Caco-2 (cell line): ENCODE measurements at places on chromosomes 6 and 20. TPM values are rescaled to one million over a fixed set of nuclear protein-coding genes. Genes with fewer than 3 reads are reported as not detected.

Gene NEURL2
- total RNA-seq: 12.6 TPM in 2 replicates

Gene TRIM10
- 0.95 and 1.4 TPM in 2 replicates for total RNA-seq

- no peaks in the 10 kb centered on the region for H3K27me3 ChIP-seq
- H3K4me1 ChIP-seq: no peaks in the 10 kb centered on the region; the same call in 1 of the 2 replicates
- no peak overlapping the region for H3K27ac ChIP-seq
- H3K4me3 ChIP-seq: no peak overlapping the region
- DNase-seq: no peak
These were observed 113.0 kb downstream of the MANEA start for GRCh38 chr6:95690328-95690727.

- H3K36me3 ChIP-seq: no peaks in the 10 kb centered on the region
- no peaks in the 10 kb centered on the region for H3K4me1 ChIP-seq
- no peaks in the 10 kb centered on the region for H3K27me3 ChIP-seq
These were observed 51.1 kb upstream of the GPR6 start for GRCh38 chr6:109927052-109927451.

DNA sequence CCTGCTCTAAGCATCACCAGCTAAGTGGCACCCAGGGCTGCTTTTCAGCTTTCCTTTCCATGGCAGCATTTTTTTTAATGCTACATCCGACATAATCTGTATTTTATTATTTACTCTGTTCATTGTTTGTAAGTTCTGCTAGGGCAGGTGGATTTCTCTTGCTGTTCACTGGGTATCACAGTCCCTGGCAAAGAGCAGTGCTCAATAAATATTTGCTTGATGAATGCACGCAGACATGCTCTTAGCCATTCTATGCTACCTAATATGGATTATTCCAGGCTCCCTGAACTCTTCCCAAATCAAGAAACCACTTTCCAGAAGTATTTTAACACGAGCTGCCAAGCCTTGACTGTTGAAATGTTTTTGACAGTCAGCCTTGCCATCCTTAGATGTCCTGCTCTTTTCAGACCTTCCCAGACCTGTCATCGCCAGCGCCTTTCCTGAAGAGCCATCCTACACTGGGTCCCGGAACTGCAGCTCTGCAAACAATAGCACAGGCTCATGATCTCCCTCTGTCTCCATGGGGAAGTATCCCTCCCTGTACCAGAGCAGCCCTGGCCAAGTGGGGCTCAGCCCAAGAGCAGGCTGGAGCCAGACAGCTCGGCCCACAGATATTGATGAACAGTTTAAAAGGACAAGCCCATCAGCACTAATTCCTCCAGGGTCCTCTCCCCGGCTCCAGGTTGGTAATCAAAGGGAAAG, 136.5 kb upstream of the CDH4 start:
- no peaks in the 10 kb centered on the region for H3K36me3 ChIP-seq
- H3K27me3 ChIP-seq: no peaks in the 10 kb centered on the region
- no peak overlapping the region for H3K4me3 ChIP-seq

Gene GHRH
- not detected in 2 replicates for total RNA-seq

GRCh38 chr20:50708845-50709635, 17.7 kb upstream of the RIPOR3 start:
- no peaks in the 10 kb centered on the region for H3K27me3 ChIP-seq
- no peak for DNase-seq
- H3K4me3 ChIP-seq: no peak overlapping the region

Gene ARMH2
- not detected in 2 replicates for total RNA-seq

- no peak overlapping the region for H3K27ac ChIP-seq
- no peaks in the 10 kb centered on the region for H3K36me3 ChIP-seq
- H3K4me1 ChIP-seq: no peaks in the 10 kb centered on the region
- DNase-seq: no peak
- no peak overlapping the region for H3K4me3 ChIP-seq
These were observed 26.9 kb downstream of the RBM38 start for GRCh38 chr20:57417830-57418780.

Gene YTHDF1
- total RNA-seq: 184 and 196 TPM in 2 replicates

DNA sequence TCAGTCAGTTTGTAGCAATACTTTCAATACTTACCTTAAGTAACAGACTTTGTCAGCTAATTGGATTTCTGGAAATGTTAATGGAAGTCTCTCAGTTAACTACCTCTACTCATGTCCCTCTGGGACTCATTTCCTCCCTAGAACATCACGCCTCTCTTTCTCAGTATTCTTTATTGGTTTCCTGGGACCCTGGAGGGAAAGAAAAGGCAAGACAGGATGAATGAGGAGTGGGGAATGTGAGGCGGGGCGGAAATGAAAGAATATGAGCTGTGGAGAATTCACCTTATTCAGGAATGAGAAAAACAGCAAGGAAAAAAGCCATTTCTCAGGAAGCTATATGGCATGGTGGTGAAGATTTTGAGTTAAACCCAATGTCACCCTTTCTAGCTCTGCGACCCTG, 62.7 kb downstream of the ANKS1A start:
- H3K36me3 ChIP-seq: no peaks in the 10 kb centered on the region
- no peaks in the 10 kb centered on the region for H3K27me3 ChIP-seq
- H3K4me1 ChIP-seq: peaks cover 36% of the 10 kb centered on the region
- no peak for DNase-seq
- H3K4me3 ChIP-seq: no peak overlapping the region
